ENCODE measurements at places on chromosomes 11 and 22. TPM values are rescaled to one million over a fixed set of nuclear protein-coding genes. Genes with fewer than 3 reads are reported as not detected.

FLRT1 gene
- not detected for total RNA-seq

KCNC1 gene
- total RNA-seq = not detected

- H3K27ac ChIP-seq = no peak overlapping the region
- no peak for DNase-seq
- H3K4me1 ChIP-seq = no peaks in the 10 kb centered on the region
- H3K27me3 ChIP-seq = no peaks in the 10 kb centered on the region
- no peak overlapping the region for H3K4me3 ChIP-seq
These were observed 37.1 kb upstream of the MMP12 start for GRCh38 chr11:102911758-102912481.

DNA sequence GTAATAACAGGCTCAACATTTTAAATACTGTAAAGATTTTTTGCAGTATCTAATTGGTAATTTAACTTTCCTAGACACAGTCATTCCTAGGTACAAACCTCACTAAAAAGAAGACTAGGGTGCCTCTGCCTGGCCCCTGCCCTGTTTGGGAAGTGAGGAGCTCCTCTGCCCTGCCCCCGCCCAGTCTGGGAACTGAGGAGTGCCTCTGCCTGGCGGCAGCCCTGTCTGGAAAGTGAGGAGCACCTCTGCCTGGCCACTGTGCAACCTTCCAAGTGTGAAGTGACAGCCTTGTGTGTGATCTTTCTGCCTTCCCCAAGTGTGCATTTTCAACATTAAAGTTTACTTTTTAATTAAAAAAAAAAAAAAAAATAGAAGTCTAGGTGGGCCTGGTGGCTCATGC is 4.2 kb downstream of the CHORDC1 start:
- H3K36me3 ChIP-seq = peaks cover 55% of the 10 kb centered on the region
- peaks cover 42% of the 10 kb centered on the region for H3K4me1 ChIP-seq
- DNase-seq = no peak
- H3K4me3 ChIP-seq = no peak overlapping the region

GRCh38 chr22:16989915-16990314 is 18.1 kb downstream of the GAB4 start:
- no peak overlapping the region for H3K27ac ChIP-seq
- no peak overlapping the region for H3K4me3 ChIP-seq
- H3K36me3 ChIP-seq = no peaks in the 10 kb centered on the region
- H3K4me1 ChIP-seq = peaks cover 1% of the 10 kb centered on the region
- DNase-seq = no peak
- peaks cover 4% of the 10 kb centered on the region for H3K27me3 ChIP-seq

- no peak overlapping the region for H3K4me3 ChIP-seq
- DNase-seq = no peak
- H3K27ac ChIP-seq = no peak overlapping the region
- H3K36me3 ChIP-seq = peaks cover 7% of the 10 kb centered on the region
- peaks cover 23% of the 10 kb centered on the region for H3K4me1 ChIP-seq
These were observed 2.3 kb upstream of the PLCB3 start for GRCh38 chr11:64249038-64249437.

DNA sequence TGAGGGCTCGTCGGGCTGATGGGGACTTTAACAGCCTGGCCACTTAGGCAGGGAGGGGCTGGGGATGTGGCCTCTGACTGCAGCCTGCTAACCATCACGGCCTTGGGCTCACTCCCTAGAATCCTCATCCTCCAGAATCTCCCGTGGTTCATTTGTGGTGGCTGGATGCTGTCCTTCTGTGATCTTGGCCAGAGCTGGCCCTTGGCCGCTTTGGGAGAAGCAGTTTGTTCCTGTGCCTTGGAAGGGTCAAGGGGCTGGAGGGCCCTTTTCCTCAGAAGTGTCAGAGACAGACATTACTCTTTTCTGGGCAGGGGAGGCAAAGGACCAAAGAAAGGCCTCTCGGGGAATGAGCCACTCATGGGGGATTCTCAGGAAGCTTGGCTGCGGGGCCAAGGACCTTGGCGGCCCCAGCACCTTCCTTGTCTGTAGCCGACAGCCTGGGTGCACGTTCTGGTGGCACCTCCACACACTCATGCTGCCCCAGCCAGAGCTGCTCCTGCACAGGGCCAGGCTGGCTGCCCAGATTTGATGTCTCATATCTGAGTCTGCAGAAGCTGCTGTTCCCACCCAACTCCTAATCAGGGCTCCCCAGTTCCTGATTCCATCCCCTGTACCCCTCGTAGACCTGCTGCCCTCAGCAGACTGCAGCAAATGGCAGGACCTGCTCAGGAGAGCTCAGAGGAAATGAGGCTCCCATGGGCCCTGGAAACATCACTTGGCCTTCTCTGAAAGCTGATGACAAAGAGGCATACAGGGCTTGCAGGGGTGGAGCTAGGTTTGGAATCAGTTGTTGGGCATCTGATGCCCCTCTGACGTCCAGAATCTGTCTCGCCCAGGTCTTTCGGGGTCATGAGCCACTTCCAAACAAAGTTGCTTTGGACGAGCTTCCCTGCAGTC is 107.7 kb downstream of the CTTN start:
- no peak overlapping the region for H3K27ac ChIP-seq
- no peaks in the 10 kb centered on the region for H3K36me3 ChIP-seq
- H3K27me3 ChIP-seq = no peaks in the 10 kb centered on the region
- no peak for DNase-seq

DNA sequence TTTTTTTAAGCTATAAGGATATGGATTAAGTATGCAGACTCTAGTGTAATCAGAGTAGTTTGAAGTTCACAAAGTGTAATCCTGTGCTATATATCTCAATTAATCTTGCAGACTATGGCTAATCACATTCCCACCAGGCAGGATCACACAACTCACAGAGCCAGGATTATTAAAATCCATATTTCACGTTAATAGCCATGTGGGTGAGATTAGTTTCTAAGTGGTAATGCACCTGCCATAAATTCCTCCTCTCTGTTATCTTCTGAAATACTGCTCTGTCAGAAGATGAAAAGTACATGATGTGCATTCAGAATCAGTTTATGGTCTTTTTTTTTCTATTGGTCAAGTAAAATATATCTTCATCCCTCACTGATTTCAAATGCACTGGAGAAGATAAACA is 686.1 kb downstream of the CNTN5 start:
- H3K27ac ChIP-seq = no peak overlapping the region
- no peaks in the 10 kb centered on the region for H3K4me1 ChIP-seq
